Myocyte (in vitro differentiated cells): ENCODE measurements at places on chromosomes 7 and 10. TPM values are rescaled to one million over a fixed set of nuclear protein-coding genes. Genes with fewer than 3 reads are reported as not detected.

DNA sequence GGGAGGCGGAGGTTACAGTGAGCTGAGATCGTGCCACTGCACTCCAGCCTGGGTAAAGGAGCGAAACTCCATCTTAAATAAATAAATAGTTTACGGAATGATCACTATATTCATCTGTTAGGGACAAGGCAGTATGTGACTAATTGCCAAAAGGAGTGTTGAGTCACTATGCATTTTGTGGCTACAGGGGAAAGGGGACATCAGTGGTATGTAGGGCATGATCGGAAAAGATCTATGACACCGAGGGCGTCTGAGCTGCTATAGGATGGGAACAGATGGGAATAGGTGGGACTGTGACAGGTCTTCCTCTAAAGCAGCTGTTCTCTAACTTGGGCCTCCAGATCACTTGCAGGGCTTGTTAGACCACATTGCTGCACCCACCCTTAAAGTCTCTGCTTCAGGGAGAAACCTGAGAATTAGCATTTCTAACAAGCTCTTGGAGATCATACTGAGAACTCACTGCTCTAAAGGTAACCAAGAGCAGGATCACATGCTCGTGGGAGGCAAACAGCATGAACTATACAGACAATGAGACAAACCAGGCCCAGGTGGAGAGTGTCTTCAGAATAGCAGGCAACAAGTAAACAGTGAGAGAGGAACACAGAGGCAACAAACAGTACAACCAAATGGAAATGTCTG lies 65.1 kb upstream of the ITGA8 start:
- DNase-seq: no peak

- DNase-seq: no peak
Measured at GRCh38 chr7:1103009-1103788, 15.3 kb downstream of the GPER1 start.

The CDHR3 gene
- 1.2 and 2.2 TPM in 2 replicates for total RNA-seq

The GPR158 gene
- 1.8 and 2.2 TPM in 2 replicates for total RNA-seq

GRCh38 chr7:106012935-106013439 lies 49.9 kb downstream of the CDHR3 start:
- DNase-seq: peak; percentile 98

- no peak for DNase-seq
Measured at GRCh38 chr10:132538790-132539421, 1.3 kb downstream of the INPP5A start.
